Astrocyte (in vitro differentiated cells and primary cell): ENCODE measurements at places on chromosomes 3 and 15. TPM values are rescaled to one million over a fixed set of nuclear protein-coding genes. Genes with fewer than 3 reads are reported as not detected.

DNA sequence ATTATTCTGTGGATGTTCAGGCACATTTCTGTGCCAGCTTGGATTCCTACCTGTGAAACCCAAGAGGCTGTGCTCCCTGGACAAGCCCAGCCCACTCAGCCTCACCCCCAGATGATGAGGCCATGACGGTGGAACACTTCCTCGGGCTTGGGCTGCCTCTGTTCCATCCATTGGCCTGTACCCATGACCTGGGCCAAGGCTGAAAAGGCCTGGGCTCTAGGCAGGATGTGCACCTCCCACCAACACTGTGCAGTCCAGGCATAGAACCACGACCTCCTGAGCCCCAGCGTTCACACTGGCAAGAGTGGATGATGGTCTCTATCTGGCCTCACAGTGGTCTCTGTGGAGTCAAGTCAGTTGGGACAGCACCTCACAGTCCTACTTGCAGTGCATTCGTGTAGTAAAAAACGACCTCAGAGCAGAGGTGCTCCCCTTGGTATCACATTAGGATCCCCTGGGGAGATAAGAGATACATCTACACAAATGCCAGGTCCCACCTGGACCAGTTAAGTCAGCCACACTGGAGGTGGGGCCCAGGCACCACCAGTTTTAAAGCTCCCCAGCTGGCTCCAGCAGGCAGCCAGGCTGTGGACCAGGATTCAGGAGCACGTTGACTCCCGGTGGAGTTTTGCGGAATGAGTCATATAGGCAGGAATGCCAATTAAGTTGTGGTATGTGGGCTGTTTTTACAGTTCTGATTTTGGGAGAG is 39.0 kb upstream of the IGF1R start:
- DNase-seq, result peak; percentile 57

GRCh38 chr3:58183221-58183620 is 27.6 kb downstream of the DNASE1L3 start:
- no peak for DNase-seq

DNA sequence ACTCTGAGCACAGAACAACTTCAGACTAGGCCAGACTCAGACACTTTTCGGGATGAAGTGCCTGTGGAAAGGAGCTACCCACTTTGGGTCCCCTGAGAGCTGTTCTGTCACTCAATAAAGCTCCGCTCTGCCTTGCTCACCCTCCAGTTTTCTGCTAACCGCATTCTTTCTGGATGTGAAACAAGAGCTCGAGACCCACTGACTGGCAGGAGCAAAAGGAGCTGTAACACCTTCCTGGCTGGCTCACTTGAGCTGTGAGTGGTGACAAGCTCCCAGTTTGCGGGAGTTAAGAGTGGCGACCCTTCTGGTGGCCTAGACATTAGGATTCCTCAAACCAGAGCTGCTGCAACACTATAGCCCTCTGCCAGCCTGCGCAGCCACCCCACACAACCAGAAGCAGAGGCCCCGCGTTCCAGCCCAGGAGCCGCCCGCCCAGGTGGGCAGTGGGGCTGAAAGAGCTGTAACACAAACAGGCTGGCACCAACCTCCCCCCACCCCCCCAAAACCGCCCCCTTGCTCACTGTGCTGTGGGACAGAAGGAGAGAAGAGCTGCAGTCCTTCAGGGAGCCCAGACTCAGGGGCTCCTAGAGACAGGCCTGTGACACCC is 1178.1 kb upstream of the GBE1 start:
- no peak for DNase-seq

DNA sequence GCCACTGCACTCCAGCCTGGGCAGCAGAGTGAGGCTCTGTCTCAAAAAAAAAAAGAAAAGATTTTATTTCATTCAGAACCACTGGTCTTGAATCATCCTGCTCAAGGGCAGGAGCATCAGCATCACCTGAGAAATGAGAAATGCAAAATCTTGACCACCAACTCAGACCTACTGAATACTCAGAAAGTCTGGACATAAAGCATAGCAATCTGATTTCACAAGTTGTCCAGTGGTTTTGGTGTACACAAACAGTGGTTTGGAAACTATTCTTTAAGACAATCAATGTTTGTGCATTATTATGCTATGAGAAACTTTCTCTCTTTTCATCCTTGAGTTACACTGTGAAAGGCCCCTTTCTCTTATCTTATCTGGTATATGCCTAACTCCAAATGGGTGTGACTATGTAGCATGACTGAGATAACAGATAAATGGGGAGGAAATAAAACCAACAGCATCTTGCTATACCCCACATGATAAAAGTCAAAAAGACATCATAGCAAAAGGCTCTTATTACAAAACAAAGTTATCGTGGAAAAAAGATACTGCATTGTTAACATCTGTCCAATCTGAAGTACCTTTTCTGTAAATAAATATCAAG is 174.2 kb upstream of the STT3B start:
- peak; percentile 52 for DNase-seq

DNA sequence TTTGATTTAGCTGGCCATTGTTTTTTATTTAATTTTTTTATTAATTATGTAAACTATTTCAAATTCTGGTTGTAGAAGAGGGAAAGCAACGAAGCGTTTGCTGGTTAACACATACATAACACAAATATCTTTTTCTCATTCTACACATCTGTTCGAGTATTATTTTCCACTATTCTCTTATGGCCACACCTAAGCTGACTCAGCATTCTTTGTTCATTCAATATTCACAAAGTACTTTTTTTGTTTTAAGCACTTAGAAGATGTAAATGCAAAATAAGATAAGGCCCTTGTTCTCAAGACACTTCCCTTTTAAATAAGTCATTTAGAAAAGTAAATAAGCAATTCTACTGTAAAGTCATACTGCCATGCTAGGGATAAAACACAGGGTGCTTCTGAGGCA is 45.4 kb downstream of the CADM2 start:
- no peak for DNase-seq

DNA sequence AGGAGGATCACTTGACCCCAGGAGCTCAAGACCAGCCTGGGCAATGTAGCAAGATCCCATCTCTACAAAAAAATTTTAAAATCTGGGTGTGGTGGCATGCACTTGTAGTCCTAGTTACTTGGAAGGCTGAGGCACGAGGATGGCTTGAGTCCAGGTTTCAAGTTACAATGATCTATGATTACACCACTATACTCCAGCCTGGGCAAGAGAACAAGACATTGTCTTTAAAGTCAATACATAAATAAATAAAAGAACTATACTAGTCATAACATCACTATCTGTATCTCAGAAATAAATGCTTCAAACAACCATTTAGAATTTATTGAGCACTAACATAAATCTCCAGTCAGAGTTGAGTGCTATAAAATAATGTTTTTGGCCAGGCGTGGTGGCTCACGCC is 8.5 kb upstream of the PHLDB2 start:
- peak; percentile 58 for DNase-seq

GRCh38 chr15:40342416-40343320 is 1.9 kb upstream of the CCDC9B start:
- DNase-seq, result no peak

DNA sequence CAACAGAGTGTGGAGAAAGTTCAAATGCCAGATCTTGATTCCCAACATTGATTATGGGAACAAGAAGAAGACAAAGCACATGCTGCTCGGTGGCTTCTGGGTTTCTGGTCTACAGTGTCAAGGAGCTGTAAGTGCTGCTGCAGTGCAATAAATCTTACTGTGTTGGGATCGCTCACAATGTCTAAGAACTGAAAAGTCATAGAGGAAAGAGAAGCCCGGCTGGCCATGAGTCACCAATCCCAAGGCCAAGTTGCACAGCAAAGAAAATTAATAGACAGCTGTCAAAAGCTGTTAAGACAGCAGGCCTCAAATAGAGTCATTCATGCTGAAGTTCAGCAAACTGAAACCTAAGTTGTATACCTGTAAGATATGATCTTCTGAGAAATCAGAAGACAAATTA is 33.2 kb upstream of the SPPL2A start:
- DNase-seq, result no peak

Gene CXCR6
- total RNA-seq, result not detected in 2 replicates

Gene GALNT15
- total RNA-seq, result 0.95 and 3.0 TPM in 2 replicates

Gene POLQ
- total RNA-seq, result 0.82 and 1.3 TPM in 2 replicates
